ENCODE measurements at places on chromosomes 6 and 20.

DNA sequence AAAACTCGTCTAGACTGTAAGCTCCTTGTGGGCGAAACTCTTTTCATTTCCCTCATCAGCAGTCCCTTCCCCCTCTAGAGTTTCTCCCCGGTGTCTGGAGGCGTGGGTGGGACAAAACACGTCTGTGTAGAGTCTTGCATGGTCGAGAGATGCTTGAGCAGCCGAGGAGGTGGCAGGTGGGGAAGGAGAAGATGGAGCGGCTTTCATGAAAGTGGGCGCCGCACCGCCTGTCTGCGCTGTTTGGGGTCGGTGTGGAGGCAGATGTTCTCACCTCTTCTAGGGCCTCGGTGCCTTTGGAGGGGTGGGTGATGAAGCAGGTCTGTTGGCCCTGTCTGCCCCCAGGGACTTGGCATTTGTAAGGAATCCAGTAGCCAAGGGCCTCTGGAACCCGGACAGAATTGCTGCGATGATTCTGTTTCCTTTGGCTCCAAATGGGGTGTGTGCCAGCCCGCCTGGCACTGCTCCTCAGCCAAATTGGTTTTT is 1.2 kb downstream of the BRPF3 start:
- DNase-seq: peak; percentile 5

GRCh38 chr6:72288592-72288991 is 333.3 kb upstream of the KCNQ5 start:
- DNase-seq: no peak

DNA sequence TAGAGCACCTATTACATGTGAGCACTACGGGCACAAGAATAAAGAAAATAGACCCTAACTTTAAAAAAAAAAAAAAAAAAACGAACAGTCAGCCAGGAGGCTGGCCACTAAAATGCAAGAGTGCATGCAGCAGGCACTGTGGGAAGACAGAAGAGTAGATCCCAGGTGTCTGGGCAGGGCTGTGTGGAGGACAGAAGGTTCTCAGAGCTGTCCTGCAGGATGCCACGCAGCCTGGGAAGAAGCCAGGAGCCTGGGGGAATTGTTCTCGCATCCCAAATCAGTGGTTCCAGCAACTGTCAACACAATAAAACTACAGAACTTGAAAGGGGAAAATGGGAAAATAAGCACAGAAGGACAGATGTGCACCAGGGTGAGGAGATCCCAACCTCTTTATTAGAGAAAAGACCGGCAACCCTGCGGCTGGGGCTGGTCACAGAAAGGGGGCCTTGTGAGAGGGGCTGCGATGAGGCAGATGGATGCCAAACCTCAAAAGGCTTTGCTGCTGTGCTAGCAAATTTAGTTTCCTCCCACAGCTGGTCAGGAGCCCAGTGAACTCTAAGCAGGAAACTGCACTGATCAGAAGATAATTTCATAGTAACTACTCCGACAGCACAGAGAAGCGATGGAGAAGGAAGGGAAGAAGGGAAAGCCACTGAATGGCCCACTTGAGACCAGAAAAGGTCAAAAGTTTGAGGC is 30.9 kb downstream of the MAP3K5 start:
- peak; percentile 51 for DNase-seq

GRCh38 chr20:17276101-17276500 is 49.3 kb downstream of the PCSK2 start:
- no peak for DNase-seq

- no peak for DNase-seq
Observed at GRCh38 chr20:32993496-32994050, 10.7 kb downstream of the SUN5 start.

- no peak for DNase-seq
Observed at GRCh38 chr6:73713426-73714147, 17.6 kb downstream of the CD109 start.

- no peak for DNase-seq
Observed at GRCh38 chr6:33740794-33741193, 5.9 kb downstream of the IP6K3 start.

- no peak for DNase-seq
Observed at GRCh38 chr6:136435101-136435500, 115.1 kb downstream of the MAP7 start.

DNA sequence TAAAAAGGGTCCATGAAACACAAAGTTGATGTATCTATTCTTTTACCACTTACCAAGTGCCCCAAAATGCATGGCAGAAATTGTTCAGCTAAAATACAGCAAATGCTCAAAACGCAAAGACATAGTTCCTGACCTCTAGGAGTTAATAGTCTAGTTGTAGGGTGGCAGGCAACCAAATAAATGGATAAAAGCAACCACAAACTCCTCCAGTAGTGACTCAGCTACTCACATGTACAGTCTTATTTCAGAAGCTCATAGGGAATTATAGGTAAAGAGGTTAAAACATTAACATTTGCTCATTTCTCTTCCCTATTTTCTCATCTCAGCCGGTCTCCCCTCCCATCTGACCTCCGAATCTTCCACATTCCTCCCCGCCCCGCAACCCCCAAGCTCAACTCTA is 143.9 kb upstream of the INSM1 start:
- no peak for DNase-seq

GRCh38 chr6:38846844-38847243 is 131.7 kb downstream of the DNAH8 start:
- no peak for DNase-seq

- no peak for DNase-seq
Observed at GRCh38 chr6:53630533-53631226, 34.9 kb downstream of the KLHL31 start.

DNA sequence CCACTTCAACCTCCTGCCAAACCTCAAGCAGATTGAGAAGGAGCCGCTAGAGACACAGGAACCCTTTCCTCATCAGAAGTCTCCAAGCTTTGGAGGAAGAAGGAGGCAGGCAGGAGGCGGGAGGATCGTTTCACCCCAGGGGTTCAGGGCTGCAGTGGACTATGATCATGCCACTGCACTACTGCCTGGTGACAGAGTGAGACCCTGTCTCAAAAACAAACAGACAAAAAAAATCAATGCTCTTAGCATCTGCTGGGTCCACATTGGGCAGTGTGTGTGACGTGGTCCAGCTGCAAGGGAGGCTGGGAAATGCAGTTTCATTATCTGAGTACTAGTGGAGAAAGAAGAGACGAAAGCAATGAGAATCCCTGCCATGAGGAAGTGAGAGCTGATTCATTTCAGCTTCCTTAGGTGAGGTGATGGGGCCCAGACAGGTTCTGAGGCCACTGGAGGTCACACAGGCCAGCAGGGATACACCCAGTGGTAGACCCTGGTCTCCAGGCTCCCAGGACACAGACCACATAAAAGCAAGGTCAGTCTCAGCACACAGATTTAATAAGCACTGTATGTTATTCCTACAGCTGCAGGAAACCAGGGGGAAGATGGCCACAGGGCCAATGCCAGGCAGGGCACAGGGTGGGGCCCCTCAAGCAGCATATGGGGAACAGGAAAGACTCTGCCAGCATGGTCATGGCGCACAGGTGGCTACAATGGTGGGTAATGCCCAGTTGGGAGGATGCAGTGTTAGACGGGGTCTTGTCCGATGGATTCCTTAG is 4.3 kb downstream of the GFRA4 start:
- no peak for DNase-seq

DNA sequence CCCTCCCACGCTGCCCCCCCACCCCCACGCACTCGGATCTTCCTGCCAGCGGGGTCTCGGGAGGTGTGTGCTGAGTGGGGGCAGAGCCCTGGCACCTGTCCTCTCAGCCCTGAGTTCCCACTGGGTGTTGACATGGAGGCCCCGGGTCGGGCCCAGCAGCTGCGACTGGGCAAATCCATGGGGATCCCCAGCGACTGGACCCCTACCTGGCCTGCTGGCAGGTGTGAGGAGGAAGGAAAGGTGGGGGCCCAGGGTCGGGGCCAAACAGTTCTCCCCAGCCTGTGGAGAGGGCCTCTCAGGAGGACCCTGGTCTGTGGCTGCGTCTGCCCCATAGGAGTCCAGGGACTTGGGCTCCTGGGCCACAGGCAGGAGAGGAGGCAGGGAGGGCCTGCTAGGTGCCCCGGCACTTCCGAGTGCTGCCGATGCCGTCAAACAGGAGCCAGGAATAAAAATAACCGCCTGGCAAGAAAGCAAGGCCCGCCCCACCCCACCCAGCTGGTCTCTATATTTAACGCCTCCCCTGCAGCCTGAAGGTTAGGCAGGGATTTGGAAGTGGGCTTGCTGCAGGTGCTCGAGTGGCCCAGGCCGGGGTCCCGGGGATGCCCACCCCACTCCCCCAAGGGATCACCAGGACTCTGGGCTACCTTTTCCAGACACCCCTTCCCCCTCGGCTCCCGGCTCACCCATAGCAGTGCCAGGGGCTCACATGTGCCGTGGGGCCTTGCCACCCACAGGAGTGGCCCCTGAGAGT is 1.4 kb upstream of the EEF1A2 start:
- DNase-seq: no peak

DNA sequence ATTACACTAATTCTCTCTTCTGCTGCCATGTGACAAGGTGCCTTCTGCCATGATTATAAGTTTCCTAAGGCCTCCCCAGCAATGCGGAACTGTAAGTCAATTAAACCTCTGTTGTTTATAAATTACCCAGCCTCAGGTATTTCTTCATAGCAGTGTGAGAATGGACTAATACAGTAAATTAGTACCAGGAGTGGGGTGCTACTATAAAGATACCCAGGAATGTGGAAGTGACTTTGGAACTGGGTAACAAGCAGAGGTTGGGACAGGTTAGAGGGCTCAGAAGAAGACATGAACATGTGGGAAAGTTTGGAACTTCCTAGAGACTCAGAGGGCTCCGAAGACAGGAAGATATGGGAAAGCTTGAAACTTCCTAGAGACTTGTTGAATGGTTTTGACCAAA is 34.8 kb downstream of the MICA start:
- DNase-seq: no peak

- DNase-seq: no peak
Observed at GRCh38 chr6:39678914-39679313, 46.3 kb downstream of the KIF6 start.

- DNase-seq: no peak
Observed at GRCh38 chr6:85752602-85753001, 109.9 kb upstream of the SYNCRIP start.

DNA sequence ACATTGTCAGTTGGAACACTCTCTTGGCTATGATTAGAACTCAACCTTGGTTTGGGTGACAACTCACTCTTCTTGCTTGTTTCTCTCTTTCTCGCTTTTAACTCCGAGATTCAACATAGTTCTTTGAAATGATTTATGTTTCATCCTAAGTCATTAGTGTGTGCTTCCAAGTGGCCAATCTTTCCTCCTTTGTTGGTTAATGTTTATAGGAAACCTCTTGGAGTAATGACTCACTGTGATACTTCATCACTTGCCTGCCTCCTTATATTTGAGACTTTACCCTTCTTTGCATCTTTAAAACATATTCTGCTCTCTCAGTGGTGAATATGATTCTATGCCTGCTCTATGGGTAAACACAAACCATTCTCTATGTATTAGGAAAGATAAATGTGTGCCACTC is 279.7 kb upstream of the FLRT3 start:
- DNase-seq: no peak

DNA sequence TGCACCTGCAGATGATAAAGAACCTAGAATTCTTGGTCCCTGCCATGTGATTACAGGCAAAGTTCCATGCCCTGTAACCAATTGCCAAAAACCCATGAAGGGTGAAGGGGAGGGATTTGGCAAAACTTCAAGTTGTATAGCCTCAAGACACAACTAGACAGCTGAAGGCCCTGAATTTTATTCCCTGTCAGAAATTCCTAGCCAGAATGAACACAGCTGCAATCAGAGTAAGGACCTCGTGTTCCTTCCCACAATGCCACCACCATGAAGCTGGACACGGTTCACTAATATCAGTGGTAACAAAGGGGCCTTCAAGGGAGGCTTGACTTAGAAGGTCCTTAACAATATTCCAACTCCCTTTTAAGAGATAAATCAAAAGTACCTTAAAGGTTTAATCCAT is 22.5 kb upstream of the IRAK1BP1 start:
- DNase-seq: no peak

GRCh38 chr6:165661664-165662025 is 1.4 kb downstream of the PDE10A start:
- no peak for DNase-seq

DNA sequence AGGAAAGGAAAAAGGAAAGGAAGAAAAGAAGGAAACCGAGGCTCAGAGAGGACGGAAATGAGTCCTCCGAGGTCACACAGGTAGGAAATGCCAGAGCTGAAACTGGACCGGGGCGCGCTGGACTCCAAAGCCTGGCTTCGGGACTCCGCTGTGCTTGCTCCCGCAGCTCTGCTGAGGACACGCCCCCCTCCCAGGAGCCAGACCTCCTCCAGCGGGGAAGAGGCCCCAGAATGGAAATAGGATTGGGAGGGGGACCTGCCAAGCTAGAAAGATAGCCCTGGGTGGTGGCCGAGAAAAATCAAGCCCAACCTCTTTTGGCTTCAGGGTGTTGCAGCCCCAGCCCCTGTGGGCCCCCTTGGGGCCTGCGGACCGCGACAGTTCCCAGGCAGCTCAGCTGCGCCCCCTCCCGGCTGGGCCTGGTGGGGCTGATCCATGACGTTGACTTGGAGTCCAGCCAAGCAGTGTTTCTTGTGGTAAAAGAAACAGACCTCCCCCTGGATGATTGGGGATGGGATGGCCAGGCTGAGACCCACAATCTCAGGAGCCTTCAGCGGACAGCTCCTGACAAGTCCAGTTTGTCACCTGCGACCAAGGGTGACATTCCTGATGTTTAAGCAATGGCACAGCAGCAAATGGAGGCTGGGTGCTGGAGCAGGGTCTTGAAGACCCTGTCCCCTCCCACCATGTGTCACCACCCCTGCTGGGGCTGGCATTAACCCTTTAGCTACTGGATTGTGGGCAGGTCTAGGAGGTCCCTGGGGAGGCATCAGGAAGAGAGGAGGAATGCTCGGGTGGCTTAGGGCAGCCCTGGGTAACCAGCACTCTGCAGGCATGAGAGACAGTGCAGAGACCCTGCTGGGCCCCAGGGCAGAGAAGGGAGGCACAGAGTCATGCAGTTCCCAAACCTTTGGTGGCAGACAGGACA is 55.4 kb downstream of the RIPOR3 start:
- peak; percentile 72 for DNase-seq

DNA sequence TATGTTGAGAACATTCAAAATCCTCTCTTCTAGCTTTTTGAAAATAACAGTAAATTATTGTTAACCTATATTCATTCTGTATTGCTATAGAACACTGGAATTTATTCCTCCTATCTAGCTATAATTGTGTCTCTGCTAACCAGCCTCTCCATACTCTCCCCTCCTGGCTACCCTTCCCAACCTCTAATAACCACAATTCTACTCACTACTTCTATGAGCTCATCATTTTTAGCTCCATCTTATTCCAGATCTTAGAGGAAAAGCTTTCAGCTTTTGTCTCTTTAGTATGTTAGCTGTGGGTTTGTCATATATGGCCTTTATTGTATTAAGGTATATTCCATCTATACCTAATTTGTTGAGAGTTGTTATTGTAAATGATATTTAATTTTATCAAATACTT is 108.8 kb downstream of the AIG1 start:
- DNase-seq: no peak

- DNase-seq: peak; percentile 56
Observed at GRCh38 chr6:56842686-56843475, 112.0 kb upstream of the BEND6 start.

GRCh38 chr6:127690092-127690491 is 113.1 kb downstream of the C6orf58 start:
- no peak for DNase-seq
